AML-193 (cell line): ENCODE measurements at places on chromosomes 7 and 10.

- DNase-seq = no peak
These were observed 27.7 kb downstream of the TDRD1 start for GRCh38 chr10:114206902-114207301.

GRCh38 chr7:132872034-132872433 is 209.9 kb downstream of the CHCHD3 start:
- no peak for DNase-seq

DNA sequence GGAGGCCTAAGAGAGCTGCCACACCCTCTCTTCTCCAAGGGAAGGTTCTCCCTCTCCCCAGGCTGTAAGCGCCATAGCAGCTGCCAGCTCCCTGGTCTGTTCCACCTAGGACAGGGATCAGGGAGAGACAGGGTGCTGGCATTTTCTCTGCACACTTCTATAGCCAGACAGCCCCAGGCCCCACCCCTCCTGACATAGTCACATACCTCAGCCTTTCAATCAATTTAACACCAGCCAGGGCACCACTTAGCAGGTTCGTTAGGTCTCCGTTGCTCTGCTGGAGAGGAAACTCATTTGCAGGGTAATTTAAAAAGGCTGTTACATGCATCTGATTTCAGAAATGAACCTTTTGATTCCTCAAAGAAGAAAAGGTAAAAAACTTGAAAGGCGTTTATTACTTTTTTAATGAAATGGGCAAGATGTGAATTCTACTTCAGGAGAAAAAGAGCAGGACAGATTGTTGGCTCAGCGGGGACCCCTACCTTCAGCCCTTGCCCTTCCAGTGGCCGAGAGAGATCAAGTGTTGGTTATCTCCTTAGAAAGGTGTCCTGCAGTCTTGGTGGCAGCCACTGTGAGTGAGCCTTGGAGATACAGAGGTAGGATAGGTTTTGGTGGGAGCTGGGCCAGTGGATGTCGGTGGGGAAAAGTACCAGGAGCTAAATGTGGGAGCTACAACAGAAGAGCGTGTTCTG is 180.5 kb upstream of the GALNT17 start:
- DNase-seq = no peak

GRCh38 chr10:109358325-109358724 is 565.0 kb downstream of the XPNPEP1 start:
- no peak for DNase-seq

- no peak for DNase-seq
These were observed 265.4 kb downstream of the INHBA start for GRCh38 chr7:41437257-41438196.

GRCh38 chr10:123906884-123907652 is 15.5 kb upstream of the CPXM2 start:
- no peak for DNase-seq

GRCh38 chr10:96478355-96478754 is 35.4 kb downstream of the TLL2 start:
- DNase-seq = no peak

DNA sequence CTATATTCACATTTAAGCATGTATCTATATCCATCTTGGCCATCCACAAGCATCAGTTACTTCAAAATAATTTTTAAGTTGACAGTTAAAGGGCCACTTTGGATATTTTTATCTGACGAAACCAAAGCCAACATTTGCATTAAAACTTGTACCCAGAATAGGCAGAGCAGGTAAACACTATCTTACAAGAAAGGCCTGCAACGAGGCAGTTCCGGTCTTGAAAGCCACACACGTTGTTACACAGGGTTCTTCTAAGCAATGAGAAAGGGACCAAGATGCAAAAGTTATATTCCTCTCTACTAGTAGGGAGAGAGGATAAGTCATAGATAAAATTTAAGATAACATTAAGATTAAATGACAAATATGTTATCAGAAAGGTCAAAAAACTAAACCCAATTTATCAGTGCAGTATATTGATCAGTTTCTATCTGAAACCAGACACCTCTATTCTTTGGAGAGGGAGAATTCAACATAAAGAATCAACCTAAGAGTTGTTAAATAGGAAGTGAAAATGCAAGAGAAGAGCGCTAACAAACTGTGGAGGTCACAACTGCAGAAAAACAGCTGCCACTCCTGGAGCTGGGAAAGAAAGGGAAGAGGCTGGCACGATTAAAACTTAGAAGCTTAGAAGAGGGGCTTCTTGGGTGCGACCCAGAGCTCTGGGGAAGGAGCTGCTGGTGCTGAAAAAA is 701.3 kb downstream of the TNS3 start:
- DNase-seq = no peak

- no peak for DNase-seq
These were observed 10.8 kb upstream of the GALNT11 start for GRCh38 chr7:152014722-152015121.

GRCh38 chr10:20991526-20991925 is 94.4 kb upstream of the NEBL start:
- DNase-seq = no peak

GRCh38 chr10:44326474-44327030 is 58.3 kb downstream of the CXCL12 start:
- no peak for DNase-seq

- DNase-seq = no peak
These were observed 131.9 kb downstream of the NRCAM start for GRCh38 chr7:108324053-108325038.

- DNase-seq = no peak
These were observed 187.4 kb upstream of the MGMT start for GRCh38 chr10:129279446-129280154.

DNA sequence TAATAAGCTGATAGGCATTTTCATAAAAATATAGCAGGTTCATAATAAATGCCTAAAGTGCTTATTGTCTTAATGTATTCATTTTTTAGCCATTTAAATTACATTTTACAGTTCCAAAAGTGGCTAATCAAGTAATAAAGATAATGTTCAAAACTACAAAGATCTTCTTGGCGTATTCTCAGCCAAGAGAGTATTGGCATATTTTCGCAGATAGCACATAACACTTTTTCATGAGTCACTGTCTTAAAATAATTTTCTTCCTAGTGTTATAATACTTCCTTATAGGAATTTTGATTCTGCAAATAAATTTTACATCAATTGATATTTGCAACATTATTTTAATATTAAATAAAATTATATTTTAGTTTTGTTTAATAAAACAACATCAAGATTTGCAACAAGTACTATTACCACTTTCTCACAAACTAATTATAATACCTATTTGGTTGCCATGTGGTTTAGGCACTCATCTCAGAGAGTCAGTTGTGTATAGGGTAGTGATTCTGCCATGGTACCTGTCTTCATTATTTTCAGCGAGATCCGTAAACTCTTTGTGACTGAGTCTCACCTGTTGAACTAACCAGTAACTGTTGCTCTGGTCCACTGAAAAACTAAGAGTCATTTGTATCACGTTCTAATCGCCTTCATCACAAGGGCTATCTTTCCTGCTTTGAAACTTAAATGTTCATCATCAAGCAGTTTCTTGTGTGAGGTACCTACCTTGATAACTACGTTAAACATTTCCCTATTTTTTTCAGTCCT is 152.5 kb upstream of the AKR1E2 start:
- DNase-seq = no peak

- DNase-seq = no peak
These were observed 33.7 kb downstream of the ADD3 start for GRCh38 chr10:110041479-110041829.

DNA sequence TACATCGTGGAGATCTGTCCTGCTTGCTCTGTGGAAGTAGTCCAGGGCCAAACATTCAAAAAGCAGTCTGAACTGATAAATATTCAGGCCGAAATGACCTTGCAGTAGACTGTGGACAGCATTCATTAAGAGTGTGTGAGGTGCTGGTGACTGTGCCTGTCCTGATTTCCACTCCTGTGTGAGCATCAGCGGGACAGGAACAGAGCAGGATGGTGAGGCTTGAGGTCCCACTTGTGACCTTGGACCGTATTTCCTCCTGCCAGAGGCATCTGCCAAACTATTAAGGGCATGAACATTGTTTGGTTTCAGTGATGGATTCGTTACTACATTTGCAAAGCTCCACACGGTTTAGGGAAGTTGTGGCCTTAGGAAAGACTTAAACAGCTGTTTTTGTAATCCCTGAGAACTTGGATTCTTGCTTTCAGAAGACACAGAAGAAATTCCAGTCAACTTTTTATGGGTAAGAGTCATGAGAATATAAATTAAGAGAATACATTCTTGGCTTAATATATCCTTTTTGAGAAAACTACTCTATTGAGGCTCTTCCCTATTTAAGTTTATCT is 32.8 kb downstream of the CCNY start:
- DNase-seq = peak; percentile 36

GRCh38 chr10:12406764-12407400 is 57.5 kb downstream of the CAMK1D start:
- DNase-seq = no peak

GRCh38 chr7:70322856-70323255 is 724.6 kb downstream of the AUTS2 start:
- DNase-seq = no peak

DNA sequence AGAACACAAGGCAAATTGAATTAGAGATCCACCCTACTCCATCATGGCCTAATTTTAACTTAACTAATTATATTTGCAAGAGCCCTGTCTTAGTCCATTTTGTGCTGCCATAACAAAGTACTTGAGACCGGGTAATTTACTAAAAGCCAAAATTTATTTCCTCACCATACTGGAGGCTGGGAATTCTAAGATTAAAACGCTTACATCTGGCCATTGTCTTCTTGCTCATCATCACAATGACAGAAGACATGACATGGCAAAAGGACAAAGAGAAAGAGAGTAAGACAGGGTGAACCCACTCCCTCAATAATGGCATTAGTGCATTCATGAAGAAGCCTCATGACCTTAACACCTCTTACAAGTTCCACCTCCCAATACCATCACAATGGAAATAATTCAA is 1068.6 kb downstream of the DNAJB9 start:
- DNase-seq = no peak

DNA sequence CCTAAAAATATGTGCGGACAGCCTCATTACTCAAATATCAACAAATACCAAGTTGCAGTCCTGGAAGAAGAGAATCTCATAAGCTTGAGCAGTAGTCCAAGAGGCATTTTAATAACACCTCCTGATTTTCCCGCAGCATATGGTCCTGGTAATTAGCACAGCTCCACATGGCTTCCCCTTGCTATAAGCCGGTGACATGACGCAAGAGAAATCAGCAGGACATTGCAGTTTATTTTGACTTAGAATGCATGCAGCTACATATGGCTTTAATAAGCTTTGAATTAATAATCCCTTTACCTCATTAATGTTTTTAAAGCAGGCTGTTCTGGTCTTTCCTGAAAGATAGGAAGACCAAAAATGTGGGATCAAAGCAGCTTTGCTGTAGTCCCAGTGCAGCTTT is 137.6 kb downstream of the RAMP3 start:
- no peak for DNase-seq

DNA sequence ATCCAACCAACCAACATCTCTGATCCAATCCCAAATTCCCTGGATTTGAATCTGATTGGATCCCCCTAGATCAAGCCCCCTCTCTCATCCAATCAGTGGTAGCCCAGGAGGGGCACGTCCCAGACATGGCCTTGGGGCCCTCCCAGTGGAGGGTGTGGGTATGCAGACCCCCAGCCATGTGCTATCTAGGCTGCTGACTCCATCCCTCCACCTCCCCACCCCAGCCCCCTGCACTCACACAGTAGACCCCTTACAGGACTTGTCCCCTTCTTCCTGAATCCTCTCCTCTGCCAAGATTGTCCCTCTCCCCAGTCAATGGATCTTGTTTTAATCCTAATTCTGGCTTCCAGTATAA is 153.4 kb downstream of the OAT start:
- no peak for DNase-seq

GRCh38 chr7:140478246-140479061 is 851 bp downstream of the MKRN1 start:
- peak; percentile 48 for DNase-seq

- no peak for DNase-seq
These were observed 91.1 kb downstream of the CREB5 start for GRCh38 chr7:28503396-28503795.

DNA sequence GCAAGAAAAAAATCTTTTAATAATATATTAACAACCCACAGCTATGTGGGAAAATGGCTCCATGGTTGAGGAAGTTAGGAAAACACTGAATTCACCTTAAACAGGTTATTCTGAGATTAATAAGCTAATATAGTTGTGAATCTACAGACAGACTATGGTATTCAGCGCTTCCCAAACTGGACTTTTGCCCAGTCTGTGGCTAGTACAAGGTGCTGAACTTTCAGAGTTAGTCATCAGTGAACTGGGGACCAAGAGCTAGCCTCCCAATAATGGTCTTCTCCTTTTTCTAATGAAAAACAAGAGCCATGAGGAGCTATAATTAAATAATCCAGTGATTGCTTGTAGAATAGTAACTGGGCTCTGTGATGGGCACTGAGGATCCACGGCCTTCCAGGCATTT is 65.3 kb downstream of the FRMPD2 start:
- no peak for DNase-seq

DNA sequence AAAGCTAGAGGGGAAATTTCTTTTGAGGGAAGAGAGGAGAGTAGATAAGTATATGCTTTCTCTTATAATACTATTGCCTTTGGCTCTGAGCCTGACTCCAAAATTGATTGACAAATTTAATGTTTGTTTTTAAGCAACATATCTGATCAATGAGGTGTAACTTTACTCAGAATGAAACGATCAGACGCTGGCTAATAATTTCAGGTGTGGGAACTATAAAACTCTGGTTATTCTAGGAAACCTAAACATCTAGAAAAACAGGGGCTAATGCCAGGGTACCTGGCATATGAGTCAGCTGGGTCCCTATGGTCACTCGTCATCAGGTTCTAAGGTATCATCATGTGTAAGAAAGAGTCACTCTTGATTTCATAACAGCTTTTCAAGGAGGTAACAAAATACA is 139.7 kb downstream of the ATE1 start:
- DNase-seq = no peak

DNA sequence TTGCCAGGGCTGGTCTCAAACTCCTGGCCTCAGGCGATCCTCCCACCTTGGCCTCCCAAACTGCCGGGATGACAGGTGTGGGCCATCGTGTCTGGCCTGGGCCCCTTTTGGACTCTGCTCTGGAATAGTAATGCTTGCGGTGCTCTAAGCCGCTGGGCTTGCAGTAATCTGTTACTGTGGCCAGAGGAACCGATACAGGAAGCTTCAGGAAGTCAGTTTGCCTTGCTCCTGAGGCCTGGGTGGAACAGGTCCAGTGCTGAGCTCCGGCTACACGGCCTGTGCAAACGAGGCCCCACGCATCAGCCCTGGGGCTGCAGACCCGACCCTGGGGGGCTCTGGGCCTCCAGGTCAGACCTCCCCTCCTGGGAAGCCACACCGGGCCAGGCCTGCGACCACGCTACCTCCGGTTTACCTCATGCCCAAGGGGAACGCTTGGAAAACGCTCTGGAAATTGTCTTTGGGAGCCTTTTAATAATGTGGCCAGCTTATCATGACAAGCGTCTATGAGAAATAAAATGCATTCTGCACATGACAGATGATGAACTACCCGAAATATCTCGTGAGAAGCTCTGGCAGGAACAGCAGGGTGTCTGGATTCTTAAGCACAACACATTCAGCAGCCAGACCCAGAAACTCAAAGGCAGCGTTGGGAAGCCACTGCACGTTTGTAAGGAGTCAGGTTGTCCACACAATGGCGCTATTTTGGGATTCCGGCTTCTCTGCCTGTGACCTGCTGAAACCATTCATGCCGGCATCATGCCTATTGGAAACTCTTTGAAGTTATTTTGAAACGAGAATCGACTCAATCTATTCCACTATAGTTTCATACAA is 10.1 kb upstream of the ADAP1 start:
- no peak for DNase-seq
